HT-29 (cell line): ENCODE measurements at places on chromosomes 5 and 9. TPM values are rescaled to one million over a fixed set of nuclear protein-coding genes. Genes with fewer than 3 reads are reported as not detected.
A peak's percentile ranks its signal among the peaks of the same experiment; 100 is the strongest.

Gene LRRC14B
- total RNA-seq, result not detected in 2 replicates

GRCh38 chr5:92942762-92943161 is 638.3 kb downstream of the NR2F1-AS1 start:
- peak; percentile 36 for DNase-seq

DNA sequence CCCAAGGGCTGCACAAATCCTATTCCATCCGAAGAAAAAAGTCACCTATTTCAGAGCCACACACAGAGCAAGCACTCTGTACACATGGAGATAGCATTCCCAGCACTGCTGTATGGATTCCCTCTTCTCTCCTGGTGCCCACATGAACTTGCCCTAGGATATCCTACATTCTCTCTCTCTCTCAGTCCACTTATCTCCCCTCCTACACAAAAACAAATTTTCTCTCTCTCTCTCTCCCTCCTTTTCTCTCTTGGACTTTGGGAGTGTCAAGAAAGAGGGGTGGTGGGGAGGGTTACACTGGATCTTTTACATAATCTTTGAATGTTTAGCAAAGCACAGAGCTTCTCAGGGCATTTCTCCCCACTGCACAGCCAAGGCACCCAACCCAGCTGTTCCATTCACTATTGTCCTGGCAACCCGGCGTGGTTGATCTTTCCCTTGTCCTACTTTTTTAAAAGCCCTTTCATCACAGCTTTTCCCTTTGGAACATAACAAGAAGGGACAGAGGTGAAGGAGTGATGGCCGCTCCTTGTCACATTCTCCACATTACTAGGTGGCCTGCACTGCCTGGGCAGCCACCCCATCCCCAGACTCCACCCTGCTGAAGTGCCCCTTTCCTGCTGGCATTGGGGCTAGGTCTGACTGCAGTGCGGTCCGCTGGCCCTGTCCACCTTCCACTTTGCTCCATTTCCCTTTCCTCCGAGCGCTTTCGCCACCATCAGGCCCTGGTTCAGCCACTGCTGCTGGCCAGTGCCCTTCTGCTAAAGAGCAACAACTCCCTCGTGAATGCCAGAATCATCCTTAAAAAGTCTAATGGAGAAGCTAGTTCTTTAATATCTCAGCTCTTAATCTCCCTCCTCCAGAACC is 22.2 kb upstream of the SLC1A3 start:
- no peak for DNase-seq

Gene TMEM171
- total RNA-seq, result not detected in 2 replicates

DNA sequence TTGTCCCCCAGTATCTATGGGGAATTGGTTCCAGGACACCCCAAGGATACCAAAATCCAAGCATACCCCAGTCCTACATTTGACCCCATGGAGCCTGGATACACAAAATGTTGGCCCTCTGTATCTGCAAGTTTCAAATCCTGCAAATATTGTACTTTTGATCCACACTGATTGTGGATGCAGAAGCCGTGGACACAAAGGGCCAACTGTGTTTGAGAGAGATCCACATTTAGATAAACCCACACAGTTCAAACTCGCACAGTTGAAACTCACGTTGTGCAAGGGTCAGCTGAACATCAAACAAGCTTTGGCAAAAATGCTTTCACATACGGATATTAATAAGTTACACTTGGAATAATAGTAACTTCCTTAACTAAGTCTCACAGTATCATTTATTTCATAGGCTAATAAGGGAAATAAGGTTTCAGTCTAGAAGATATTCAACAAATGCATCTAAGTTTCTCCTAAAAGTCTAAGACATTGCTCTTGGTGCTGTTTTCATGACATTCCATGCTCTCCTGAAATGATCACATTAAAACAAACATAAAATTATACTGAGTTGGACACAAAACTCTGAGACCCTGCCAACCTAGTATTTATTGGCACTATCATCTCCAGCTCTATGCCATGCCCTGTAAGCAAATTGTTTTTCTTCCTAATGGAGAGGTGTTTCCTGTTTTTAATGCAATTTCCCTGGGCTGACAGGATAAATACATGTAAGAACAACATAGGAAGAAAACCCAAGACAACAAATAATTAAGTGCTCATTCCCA is 32.3 kb downstream of the ACTL7A start:
- DNase-seq, result no peak

- DNase-seq, result no peak
These were observed 40.3 kb downstream of the DNAJB5 start for GRCh38 chr9:35029852-35030251.

DNA sequence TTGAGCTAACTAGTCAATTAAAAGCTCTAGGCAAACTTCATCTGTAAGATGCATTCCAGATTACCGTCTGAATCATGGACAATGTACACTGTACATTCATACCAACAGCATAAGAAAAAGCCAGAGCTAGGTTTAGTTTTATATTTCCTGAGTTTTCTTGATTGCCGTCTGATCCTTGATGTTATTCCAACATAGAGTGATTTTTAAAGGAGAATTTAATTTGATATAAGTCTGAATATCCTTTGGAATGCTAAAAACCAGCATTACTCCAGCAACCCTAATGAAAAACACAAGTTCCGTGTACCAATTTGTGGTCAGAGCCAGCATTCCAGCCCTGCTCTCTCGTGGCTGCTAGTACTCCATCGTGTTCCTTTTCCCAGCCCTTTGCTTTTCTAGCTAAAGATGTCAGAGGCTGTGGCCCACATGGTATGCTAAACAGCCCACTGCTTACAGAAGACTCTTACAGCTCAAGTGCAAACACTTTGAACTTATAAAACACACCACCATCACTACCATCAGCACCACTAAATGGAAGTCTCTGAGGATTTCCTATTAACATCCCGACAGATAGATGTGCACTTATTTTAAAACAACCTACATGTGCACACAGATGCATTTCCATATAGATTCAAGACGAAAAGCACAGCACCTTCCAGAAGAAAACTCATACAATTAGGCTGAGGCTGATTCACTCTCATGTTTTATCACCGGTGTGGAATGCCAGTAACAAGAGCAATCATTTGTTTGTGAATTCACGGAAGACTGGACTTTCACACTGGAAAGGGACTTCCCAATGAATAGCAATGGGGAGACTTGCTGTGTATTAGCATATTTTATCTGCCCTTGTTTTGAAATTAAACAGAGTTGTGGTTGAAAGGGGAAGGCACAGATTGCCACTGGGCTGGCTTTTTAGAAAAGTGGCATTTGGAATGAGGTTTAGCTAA is 246.9 kb upstream of the GAS1 start:
- DNase-seq, result no peak

Gene C9orf153
- total RNA-seq, result 0.56 TPM in 1 of 2 replicates, not detected in the other
